ENCODE measurements at places on chromosomes 1 and 21.

GRCh38 chr1:202282025-202282371, 59.7 kb downstream of the UBE2T start:
- no peak for DNase-seq

- peak; percentile 18 for DNase-seq
These were observed 18.3 kb upstream of the PLEKHA6 start for GRCh38 chr1:204377800-204378668.

DNA sequence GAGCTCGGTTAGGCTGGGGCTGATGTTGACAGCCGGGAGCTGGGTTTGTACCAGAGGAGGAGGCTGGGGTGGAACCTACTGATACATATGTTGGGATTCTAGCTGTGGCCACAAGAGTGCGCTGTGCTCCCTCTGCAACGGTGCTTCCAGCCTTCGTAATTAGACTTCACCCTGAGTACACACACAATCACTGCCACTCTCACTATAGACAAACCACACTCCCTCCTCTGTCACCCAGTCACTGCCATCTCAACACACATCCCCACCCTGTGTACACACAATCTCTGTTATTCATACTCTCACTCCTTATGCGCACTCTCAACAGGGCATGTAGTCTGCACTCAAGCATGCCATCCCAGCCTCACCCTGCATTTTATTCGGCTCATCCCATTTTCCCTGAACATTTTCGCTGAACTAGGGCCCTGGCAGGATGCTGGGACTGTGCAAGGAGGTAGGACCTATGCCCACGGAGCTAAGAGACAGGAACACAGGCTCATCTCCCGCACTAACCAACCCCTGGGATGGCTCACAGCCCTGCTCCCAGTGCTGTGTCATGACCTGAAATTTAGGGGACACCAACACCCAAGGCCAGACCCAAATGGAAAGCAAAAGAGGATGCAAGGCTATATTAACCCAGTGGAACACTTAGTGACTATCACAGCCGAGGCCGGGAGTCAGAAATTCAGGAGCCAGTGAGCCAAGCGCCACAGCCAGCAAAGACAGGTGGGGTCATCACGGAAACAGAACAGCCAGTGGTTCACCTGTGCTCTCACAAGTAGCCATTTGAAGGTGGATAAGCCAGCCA, 5.7 kb downstream of the GJB3 start:
- peak; percentile 76 for DNase-seq

DNA sequence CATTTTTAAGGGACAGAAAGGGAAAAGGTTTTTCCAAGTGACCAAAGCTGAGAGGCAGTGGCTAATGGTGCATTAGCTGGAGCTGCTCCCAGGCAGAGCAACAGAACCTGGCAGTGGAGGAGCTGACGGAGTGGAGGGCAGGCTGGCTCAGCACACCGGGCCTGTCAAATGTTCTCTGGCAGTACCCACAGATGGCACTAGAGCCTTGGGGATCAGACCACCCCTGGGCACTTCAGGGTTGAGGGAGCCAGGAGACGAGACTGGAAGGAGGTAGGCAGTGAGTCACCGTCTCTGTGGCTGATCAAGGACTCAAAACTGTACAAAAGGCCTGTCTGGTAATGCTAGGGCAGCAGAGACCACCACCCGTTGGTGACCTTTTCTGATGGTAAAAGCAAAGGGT, 121.7 kb upstream of the KIAA0040 start:
- no peak for DNase-seq

GRCh38 chr1:93716941-93717368, 35.3 kb upstream of the BCAR3 start:
- DNase-seq: peak; percentile 54

DNA sequence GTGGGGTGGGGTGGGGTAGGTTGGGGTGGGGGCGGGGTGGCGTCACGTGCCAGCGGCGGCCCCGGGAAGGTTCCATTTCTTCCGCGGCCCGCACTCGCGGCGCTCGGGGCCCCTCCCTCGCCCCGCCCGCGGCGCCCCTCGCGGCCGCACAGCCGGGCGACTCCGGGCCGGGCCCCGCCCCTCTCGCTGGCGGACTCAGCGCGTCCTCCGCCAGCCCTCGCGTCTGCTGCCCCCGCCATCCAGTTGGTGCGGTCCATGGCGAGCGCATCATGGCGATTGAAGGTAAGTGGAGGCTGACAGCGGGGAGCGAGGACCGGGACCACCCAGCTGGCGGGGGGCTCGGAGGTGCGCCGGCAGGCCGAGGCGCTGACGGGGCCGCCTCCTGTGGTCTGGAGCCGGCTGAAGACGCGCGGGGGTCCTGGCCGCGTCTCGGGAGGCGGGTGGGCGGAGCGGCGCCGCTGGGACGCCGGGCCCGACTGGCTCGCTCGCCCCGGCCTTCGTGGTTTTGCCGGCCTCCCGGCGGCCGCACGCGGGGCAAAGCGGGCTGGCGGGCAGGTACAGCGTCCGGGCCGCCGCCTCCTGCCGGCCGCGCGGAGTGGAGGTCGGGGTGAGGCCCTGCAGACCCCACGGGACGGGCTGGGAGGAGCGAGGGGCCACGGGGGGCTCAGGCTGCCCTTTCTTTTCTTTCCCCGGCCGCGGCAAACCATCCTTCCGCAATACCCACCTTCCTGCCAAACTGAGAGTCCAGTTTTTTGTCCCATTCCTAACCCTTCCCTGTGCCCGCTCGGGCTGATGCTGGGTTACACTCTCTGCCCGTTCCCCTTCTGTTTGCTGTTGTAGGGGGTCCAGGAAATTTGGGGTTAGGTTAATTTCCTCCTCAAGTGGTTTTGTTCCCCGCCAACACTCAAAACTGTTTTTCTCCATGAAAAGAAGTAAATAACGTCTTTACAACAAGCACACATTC, at the start of gene SYT14:
Gene SYT14 (plus strand): TSS at position 222 of the 964 bp plus-strand sequence. CDS start 48 bp downstream, at position 270.
- DNase-seq: peak; percentile 81

GRCh38 chr21:45130324-45130774, 56.0 kb downstream of the ADARB1 start:
- peak; percentile 66 for DNase-seq

- peak; percentile 51 for DNase-seq
These were observed 550 bp downstream of the TRIM33 start for GRCh38 chr1:114510274-114511031.

- DNase-seq: no peak
These were observed 3.4 kb upstream of the CHD5 start for GRCh38 chr1:6183520-6183989.

DNA sequence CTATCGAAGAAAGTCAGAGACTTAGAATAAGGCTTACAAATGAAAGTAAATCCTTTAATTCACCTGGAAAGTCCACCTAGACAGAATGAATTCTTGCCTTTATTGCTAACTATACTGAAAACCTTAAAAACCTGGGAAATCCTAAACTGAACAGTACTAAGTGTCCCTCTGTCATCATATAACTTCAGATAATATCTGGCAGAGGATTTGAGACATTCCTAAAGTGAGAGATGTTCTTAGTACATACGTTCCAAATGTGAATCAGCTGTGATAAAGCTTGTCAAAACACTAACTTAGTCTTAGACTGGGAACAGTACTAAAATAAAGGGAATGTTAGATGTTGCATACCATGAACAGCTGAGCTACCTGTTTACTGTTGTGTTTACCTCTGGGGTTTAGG, 121.7 kb downstream of the TNFSF18 start:
- DNase-seq: no peak
